Forelimb muscle (tissue), 1 donor: ENCODE measurements at places on chromosomes 12 and 14.

DNA sequence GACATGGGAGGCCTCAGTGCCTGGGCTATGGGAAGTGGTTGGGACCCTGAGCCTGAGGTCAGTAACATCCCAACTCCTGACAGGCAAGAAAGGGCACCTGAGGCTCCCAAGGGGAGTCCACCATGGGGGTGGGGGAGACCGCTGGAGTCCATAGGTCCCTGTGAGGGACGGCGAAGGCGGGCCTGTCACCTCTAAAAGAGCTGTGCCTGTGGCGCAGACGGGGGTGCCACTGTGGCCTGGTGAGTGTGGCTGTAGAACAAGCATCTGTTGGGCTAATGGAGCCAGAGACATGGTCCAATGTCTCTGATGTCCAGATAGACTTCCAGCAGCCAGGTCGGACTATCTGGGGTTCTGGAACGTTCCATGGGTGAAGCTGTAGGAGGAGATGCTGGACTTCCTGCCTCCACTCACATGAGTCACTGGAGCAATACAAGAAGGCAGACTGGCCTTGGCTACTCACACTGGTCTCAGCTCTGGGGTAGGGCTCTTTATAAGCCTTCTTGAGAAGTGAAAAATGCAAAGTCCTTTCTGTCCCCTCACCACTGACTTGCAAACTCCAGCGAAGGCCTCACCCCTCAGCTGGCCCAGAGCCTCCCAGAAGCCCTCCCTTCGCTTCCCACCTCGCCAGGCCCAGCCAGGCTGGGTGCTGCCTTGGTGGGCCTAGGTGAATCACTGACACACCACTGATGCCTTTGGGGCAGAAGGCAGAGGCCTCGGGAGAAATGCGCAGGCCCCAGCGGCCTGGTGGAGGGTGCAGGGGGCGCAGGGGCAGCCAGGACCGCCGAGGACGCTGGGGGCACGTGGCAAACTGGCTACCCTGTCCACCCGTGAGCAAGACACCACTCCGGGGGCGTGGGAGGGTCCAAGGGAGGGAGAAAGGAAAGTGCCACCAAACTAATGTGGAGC is 1.1 kb upstream of the TRAF3 start:
- no peak for DNase-seq

DNA sequence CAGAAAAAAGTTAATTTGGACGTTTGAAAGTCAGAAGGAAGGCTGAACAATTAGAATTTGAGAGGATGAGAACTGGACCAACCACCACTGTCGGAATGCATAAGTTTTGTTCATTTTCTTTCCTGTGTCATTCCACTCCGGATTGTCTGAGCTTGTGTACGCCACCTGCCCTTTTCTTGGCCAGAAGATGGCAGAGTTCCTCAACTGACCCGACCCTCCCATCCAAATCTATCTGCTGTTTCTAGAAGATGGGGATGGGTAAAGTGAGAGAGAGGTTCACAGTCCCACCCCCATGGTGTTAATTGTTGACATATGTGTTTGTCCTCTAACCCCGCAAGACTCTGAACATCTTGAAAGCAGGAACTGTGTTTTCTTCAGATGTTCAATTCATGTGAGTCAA is 388.0 kb downstream of the VRK1 start:
- DNase-seq = no peak

GRCh38 chr14:101875727-101876554 is 88.4 kb upstream of the DYNC1H1 start:
- DNase-seq = no peak

GRCh38 chr12:12892681-12893141 is 1.3 kb downstream of the GPRC5A start:
- DNase-seq = no peak

DNA sequence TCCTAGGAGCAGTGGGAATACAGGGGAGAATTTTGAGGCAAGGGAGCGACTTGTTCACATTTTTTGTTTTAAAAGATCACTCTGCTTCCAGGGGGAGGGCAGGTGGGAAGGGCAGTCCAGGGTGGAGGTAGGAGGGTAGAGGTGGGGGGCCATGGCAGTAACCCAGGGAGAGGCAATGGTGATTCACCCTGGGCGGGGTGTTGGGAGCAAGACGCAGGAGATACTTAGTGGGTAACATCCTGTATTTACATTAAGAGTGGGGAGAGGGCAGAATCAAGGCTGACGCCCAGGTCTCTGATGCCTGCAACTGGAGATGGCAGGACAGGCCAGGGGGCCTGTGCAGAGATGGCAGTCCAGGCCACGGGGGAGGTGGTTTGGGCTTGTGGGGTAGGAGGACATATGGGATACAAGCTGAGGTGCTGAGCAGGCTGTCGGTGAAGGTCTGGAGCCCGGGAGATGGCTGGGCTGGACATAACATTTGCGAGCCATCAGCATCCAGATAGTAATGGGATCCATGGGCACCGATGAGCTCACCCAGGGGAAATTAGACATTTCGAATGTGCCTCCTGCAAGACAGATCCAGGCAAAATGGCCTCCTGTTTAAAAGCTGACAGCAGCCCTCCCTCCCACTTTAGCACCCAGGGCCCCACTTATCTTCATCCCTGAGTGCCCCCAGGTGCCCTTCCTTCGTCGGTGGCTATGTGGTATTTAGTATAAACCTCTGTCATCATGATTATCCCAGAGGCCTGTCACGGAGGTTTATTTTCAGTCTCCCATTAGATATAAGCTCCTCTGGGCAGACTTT is 9.3 kb downstream of the EML1 start:
- no peak for DNase-seq

DNA sequence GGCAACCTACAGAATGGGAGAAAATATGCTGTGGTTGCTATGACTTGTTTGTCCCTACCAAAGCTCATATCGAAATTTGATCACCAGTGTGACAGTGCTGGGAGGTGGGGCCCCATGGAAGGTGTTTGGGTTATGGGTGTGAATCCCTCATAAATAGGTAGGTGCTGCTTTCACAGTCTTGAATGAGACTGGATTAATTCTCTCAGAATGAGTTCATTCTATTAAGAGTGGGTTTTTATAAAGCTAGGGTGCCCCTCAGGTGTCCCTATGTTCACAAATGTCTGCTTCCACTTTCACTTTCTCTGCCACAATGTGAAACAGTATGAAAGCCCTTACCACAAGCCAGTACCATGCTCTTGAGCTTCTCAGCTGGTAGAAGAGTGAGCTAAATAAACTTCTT is 133.5 kb downstream of the CPNE8 start:
- DNase-seq = no peak

GRCh38 chr12:59396519-59396918 is 199.3 kb upstream of the SLC16A7 start:
- no peak for DNase-seq

DNA sequence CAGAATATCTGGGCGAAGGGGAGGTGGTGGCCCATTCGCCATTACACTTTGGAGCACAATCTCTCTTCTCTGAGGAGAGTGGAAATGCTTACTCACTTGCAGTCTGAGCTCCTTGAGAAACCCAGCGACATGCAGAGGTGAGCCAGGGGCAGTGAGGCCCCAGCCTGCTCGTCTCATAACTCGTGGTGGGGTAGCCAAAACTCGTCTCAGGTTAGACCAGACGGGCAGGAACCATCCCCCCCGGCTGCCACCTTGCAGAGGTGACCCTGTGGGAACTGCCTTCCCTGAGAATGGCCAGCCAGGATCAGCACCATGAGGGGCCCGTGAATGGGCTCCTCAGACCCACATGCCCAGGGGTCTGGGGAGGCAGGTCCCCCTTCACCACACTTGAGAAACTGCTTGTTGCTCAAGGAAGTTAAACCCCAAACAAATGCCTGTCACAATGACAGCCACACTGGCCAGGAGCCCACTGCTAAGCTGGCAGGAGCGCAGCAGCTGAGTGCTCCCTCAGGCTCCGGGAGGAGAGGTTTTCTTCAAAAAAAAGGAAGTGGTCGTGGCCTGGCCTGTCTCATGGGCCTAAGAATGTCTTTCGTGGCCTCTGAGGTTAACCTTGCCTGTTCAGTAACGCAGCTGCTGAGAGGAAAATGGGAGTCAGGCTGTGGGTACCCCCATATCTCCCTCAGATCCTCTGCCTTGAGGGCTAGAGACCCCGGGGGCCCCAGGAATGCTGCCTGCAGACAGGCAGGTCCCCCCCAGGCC is 9.2 kb upstream of the ALDH2 start:
- no peak for DNase-seq

GRCh38 chr14:21385188-21385904 is 1.5 kb upstream of the SUPT16H start:
- no peak for DNase-seq

DNA sequence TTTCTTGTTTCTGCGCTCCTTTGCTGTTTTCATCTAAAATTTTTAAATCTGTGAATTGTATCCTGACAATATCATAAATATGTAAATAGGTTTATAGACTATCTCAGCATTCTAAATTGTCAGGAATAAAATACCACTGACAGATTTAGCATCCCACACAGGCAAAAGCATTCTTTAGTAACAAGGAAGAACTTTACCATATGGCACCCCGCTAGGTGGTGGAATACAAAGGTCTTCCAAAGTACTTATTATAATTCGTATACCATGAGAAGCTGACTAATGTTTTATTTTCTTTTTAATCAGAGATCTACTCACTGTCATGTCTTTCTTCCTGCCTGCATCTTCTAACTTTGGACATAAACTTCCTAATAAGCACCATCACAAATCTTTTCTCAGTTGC is 328.8 kb upstream of the NOVA1 start:
- no peak for DNase-seq

DNA sequence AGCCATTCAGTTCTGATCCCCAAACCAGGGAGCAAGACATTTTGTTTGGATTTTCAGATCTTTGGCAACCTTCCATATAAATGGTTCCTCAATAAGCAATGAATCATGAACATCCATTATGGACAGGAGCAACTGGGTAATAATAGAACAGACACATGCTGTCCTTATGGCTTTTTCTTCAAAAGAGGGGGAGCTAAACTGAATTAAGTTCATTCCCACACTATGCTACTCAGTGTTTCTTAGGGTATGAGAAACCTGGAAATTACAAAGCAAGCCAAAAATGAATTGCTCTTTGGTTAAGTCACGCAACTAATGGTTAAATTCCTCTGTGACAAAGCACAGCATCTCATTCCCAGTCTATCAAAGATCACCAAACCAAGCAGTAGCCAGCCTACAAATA is 51.0 kb downstream of the PTGER2 start:
- no peak for DNase-seq

DNA sequence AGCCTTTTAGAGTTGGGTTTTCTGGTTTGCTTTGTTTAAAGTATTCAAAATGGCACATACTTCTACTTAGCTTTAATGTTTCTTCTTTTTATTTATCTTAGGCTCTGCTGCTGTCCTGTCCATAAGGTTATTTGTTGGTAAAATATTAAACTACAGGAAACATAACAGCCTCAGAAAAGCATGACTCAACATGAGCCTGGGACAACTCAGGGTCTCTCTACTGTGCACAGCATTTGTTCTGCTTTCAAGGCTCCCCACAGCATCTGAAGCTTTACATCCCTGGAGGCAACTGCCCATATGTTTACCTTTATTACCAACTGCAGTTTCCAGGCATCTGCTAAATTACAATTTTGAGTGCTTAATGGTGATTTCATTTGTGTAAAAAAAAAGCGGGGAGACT is 954.2 kb upstream of the FBXO33 start:
- DNase-seq = no peak

DNA sequence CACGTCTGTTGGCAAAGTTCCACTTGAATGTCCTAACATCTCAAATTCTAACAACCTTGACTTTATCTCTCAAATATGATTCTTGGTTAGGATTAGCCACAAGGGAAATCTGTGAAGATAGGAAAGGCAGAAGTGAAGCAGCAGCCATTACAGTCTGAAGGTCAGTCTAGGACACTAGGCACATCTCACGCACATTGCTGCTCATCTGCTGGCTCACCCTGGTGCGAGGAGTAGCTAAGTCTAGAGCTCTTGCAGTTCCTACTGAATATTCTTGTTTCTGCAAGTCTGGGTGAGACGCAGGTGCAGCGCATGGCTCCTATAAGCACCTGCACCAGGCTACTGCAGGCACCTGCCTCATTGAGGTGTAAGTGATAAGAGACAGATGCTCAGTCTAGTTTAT is 6.4 kb upstream of the SLC25A3 start:
- no peak for DNase-seq

DNA sequence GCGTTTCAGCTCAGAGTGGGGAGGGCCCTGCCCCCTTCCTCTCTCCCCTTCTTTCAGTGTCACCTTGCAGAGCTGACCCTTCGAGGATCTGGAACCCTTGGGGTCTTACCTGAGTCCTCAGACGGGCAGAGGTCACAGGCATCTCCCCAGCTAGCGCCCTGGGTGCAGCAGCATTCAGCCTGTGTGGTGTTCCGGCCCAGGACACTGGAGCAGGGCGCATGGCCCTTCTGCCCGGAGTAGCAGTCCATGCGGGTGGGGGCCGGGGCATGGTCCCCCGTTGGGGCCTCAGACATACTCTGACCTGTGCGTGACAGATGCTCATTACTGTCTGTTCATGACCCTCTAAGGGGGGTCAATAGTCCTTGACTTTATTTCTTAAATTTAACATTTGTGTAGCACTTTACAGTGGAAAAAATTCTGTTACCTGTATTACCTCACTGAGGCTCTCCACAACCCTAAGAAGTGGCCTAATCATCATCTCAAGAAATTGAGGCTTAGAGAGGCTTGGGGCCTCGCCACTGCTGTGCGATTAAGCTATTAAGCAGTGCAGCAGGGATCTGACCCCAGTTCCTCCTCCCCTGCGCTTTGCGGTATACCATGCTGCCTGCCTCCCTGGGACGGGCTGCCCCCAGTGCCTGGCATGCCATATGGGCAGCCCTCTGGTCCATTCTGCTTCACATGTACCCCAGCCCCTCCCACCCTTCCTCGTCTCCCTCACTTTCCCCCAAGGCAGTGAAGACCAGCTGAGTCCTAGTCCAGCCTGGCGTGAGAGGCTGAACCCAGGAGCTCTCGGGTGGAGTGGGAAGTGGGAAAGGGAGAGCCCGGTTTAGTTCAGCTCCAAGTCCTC is 11.5 kb downstream of the ISCA2 start:
- no peak for DNase-seq

DNA sequence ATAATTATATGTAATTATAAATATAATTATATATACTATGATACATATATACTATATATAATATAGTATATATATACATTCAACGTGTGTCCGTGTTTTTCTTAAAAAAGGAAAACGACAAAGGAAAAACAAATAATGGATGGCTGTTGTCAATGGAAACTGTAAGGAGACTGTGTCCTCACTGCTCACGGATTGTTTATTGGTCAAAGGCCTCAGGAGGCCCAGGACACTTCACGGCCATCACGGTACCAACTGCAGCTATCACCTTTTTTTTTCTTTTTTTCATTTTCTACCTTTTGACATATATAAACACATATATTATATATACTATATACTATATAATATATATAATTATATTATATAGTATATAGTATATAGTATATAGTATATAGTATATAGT is 113.4 kb downstream of the SPTSSA start:
- DNase-seq = no peak

- DNase-seq = peak; percentile 97
These were observed at the start of gene EMP1 for GRCh38 chr12:13196130-13196921. EMP1 (plus strand) TSS chr12:13196726; CDS start chr12:13211511, 14,785 bp downstream.

GRCh38 chr12:53062011-53062961 is 12.4 kb downstream of the TNS2 start:
- no peak for DNase-seq

DNA sequence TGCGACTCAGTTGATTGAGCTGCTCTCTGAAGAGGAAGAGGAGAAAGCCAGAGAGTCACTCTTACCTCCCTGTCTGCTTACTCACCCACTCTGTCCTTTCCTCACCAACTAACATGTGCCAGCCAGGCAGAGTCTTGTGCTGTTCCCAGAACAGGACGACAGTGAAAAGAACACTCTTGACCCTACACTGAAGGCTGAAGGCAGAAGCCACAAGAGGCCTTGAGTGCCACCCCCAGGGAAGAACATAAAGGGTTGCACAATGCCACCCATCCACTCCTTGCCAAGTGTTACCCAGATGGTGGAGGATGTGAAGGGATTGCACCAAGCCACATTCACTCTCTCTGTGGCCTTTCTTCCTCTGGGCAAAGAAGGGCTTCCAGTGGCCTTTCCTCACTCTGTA is 12.8 kb downstream of the ABHD4 start:
- DNase-seq = no peak
